ENCODE measurements at places on chromosomes 6 and 20.

- DNase-seq: no peak
Observed at GRCh38 chr6:157711060-157711459, 112.0 kb upstream of the SNX9 start.

- no peak for DNase-seq
Observed at GRCh38 chr20:63308218-63308911, 15.4 kb downstream of the COL20A1 start.

DNA sequence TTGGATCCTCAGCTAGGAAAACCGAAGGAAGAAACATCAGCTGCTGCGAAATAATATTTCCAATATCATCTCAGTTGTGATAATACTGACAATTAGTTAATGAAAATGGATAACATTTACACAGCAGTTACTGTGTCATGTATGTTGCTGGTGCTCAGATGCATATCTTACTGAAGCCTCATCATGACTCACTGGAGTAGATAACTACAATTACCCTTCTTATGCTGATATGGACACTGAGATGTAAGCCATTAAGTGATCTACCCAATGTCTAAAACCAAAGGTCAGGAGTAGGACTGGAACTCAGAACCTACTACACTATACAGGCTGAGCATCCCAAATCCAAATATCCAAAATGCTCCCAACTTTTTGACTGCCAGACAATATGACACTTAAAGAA, 54.7 kb upstream of the LYRM2 start:
- no peak for DNase-seq

- no peak for DNase-seq
Observed at GRCh38 chr6:49003348-49003747, 459.7 kb downstream of the MMUT start.

DNA sequence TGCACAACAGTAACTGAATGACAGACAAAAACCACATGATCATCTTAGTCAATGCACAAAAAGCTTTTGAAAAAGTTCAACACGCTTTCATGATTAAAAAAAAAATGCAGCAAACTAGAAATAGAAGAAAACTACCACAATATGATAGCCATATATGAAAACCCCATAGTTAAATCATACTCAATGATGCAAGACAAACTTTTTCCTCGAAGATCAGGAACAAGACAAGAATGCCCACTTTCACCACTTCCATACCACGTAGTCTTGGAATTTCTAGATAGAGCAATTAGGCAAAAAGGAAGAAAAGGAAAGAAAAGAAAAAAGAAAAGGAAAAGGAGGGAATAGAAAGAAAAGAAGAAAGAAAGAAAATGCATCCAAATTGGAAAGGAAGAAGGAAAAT, 44.6 kb upstream of the SLC23A2 start:
- no peak for DNase-seq

DNA sequence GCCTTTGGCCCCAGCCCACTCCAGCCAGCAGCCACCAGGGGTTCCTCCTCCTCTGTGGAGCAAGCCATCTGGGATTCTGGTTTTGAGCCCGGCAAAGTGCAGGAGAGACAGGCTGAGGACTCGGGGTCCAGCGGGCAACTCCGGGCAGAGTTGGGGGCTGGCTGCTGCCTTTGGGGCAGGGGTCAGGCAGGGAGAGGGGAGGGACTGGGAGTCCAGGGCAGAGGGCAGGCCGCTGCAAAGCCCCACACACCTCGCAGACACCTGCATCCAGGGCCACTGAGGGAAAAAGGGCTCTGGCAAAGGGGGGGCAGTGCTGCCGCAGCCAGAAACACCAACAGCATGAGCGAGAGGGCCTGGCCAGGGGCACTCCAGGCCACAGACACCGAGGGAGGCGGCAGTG, 8.8 kb downstream of the BIRC7 start:
- no peak for DNase-seq

DNA sequence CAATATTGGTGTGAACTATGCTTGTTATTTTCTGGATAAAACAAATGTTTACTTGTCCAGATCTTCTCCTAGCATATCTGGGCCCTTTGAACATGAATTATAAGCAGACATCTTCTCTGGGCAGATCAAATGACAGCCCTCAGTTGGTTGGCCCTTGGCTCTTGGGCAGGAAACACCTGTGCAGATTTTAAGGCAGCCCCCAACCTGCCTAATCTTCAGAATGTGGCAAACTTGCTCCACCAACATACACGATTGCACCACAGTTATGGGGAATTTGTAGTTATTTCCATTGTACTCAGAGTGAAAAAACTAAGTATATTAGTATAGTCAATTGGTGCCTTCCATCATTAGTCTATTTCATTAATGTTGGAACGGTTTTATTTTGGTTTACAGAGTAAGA, 94.9 kb upstream of the KCNK16 start:
- no peak for DNase-seq

- DNase-seq: no peak
Observed at GRCh38 chr20:1918491-1919165, 23.4 kb downstream of the SIRPA start.

DNA sequence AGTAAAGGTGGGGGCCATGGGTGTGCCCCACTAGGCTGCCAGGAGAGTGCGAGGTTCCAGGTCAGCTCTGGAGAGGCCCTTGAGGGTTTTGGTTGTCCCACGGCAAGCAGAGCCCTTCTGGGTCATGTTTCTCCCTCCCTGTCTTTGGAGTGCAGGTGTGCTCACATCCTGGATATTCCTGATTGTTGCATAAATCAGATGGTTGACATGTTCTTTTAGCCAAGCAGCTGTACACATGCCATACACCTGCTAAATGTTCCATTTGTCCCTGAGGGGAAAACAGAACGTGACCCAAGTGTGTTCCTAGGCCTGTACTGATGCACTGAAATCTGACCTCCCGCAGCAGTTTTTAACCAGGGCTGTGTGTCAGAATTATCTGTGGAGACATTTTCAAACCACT, 77.5 kb upstream of the BEND3 start:
- no peak for DNase-seq

- DNase-seq: no peak
Observed at GRCh38 chr6:189676-190075, 102.6 kb upstream of the DUSP22 start.

DNA sequence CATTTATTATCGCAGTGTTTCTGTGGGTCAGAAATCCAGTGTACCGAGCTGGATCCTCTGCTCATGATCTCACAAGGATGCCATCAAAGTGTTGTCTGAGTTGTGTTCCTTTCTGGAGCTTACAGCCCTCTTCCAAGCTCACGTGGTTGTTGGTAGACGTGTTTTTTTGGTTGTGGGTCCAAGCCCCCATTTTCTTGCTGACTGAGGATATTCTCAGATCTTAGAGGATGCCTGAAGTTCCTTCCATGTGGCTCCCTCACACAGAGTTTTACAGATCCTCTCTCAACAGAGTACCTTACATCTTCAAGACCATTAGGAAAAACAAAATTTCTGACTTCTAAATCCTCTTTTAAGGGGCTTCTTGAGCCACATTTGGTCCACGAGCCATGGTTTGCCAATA, 78.1 kb downstream of the TINAG start:
- no peak for DNase-seq

DNA sequence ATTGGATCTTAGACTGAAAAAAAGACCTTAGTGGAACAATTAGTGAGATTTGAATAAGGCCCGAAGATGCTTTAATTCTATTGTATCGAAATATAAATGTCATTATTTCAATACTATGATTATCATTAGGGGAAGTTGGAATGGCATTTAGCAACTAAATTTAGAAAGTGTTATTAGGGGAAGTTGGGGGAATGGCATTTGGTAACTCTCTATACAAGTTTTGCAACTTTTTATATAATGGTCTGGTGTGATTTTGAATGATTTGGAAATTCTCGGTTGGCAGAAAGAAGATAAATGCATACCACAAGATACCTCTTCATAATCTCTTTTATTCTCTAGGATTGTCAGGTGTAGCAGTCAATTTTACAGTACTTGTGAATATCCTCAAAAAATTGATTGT, 49.2 kb downstream of the RNF144B start:
- no peak for DNase-seq

GRCh38 chr6:49966334-49966733, 2.4 kb upstream of the DEFB114 start:
- no peak for DNase-seq

GRCh38 chr6:111462770-111463391, 20.1 kb downstream of the REV3L start:
- no peak for DNase-seq

DNA sequence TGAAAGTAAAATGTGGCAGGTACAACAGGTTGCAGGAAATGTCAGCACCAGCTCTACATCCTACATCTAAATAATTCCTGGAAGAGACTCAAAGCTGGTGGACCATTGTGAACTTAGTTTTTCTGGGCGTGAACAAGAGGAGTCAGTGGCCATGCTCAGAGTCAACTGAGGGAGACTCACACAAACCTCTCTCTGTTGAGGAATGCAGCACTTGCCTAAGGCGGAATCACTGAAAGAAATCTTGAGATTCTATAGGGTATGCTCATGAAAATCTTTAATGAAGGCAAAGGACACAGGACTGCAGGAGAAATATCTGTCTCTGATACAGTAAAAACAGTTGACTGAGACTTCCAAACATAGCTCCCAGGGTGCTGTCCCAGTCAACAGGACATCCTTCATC, 22.5 kb downstream of the SLC17A4 start:
- no peak for DNase-seq

- DNase-seq: no peak
Observed at GRCh38 chr6:88865275-88865674, 98.1 kb downstream of the RNGTT start.

DNA sequence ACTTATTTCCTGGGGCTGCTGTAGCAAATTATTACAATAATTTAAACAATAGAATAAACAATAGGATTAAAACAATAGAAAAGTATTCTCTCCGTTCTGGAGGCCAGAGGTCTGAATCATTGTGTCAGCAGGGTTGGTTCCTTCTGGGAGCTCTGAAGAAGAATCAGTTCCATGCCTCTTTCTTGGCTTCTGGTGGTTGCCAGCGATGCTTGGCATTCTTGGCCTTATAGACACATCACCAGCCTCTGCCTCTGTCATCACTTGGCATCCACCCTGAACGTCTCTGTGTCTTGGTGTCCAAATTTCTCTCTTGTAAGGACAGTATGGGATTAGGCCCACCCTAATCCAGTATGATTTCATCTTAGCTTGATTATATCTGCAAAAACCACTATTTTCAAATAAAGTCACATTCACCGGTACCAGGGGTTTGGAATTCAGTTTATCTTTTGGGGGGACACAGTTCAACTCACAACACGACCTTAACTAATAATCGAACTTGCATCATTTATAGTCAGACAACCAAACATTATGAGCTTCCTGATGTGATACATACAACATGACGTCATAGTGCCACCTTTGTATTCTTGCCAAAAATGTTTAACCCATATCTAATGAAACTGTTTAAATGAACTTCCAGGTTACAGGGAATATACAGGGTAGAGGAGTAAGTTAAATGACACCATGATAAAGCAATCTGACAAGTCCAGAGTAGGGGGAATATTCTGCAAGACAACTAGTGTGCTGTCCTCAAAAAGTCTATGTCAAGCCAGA, 84.7 kb upstream of the RNF24 start:
- no peak for DNase-seq

- no peak for DNase-seq
Observed at GRCh38 chr20:14210146-14210545, 127.3 kb downstream of the FLRT3 start.

- no peak for DNase-seq
Observed at GRCh38 chr6:23875006-23875405, 251.0 kb upstream of the NRSN1 start.

- DNase-seq: no peak
Observed at GRCh38 chr20:25100914-25101313, 19.0 kb upstream of the VSX1 start.

DNA sequence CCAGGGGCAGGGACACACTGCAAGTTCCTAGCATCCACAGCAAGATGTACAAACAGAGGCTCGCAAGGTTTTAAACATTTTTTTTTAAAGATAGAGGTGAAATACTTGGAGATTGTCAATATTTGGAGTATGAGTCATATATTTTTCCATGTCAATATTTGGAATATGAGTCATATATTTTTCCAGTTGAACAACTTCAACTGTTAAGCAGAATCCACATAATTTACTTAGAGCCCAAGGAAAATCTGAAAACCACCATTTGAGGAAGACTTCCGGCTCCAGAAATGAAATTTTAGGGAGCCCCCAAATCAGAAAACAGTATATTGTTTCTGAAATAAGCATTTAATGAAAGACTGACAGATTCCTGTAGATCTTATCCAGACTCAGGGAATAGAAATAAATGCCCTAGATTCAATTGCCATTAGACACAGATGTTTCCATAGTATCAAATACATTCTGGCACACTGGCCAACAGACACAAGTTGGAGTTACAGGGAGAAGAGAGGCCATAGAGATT, 51.6 kb upstream of the FAM184A start:
- no peak for DNase-seq

DNA sequence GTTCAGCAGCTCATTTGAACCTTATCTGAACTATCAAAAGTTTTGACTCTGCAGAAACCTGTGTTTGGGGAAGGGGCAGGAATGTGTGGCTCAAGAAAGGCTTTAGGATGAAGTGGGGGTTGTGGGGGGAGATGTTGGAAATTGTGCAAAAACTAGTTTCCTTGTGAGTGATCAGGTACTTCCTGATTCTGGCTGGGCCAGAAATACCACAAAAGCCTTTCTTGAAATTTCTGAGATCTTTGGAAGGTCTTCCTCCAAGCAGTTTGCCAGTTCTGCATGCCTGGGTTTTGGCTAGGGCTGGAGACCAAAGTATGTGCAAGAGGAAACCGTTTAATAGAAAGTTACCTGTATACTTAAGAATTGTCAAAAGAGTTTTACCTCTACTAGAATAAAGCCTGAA, 116.6 kb downstream of the BMP2 start:
- no peak for DNase-seq

GRCh38 chr6:119340796-119341487, 8.6 kb downstream of the MAN1A1 start:
- DNase-seq: no peak

DNA sequence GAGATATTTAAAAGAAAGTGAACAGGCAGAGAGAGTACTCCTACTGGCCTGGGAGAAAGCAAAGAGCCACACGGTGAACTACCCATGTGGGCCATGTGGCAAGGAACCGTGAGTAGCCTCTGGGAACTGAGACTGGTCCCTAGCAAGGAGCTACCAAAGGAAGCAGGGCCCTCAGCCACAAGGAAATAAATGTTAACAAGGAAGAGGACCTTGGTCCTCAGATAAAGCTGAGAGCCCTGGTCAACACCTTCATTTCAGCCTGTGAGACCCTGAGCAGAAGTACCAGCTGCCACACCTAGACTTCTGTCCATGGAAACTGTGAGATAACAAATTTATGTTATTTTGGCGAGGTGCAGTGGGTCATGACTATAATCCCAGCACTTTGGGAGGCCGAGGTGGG, 25.3 kb downstream of the BMP2 start:
- DNase-seq: no peak

DNA sequence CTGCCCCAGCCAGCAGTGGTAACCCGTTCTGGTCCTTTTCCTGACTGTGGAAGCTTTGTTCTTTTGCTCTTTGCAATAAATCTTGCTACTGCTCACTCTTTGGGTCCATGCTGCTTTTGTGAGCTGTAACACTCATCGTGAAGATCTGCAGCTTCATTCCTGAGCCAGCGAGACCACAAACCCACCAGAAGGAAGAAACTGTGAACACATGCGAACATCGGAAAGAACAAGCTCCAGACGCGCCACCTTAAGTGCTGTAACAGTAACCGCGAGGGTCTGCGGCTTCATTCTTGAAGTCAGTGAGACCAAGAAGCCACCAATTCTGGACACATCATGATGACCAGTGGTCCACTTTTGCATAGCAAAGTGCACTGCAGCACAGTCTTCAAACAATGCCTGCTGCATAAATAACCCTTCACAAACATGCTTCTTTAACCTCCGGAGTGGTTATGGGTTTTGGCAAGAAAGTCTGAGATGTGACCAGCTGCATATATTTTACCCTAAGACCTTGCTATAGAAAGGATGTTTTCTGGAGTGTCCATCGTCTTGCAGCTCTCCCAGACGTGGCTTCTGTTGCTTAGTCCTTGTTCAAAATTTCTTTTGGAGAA, 8.9 kb upstream of the MUC22 start:
- no peak for DNase-seq

Measured in stimulated activated CD4-positive, alpha-beta T cell treated with anti-CD3 and anti-CD28 coated beads, Interleukin-4, amount 100 ng/mL, for 24 hours (primary cell).